Epithelial cell of proximal tubule (primary cell): ENCODE measurements at places on chromosomes 7 and 10.

DNA sequence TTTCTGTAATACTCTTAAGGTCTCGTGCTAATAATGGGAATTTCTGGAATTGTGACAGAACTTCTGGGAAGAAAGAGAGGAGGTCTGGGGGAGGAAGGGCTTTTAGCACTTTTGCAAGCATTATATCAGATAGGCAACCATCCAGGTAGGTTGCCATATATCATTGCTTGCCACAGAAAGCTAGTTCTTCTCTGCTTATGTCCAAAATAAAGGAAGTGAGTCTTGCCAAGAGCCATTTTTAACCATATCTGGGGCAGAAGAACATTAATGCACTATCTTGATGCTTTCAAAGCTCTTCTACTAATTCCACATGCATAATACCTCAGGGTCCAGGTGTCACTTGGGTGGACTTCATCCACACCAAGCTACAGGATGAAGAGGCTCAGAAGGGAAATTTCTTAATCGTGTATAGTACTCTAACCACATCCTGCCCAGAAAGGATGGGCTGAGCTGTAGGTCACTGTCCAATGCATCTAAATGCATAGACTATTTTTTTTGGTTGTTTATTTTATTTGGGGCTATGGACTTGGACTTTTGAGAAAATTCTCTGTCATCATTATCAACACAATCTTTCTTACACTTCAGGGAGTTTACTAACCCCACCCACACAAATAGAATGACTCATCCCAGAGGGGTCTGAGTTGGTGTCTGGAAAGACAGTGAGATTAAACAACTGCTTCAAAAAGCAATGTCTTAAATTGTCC is 68.9 kb upstream of the ADO start:
- DNase-seq = no peak

GRCh38 chr7:142194201-142194600 is 63.7 kb downstream of the PRSS58 start:
- no peak for DNase-seq

GRCh38 chr10:114042895-114043531 is 653 bp upstream of the ADRB1 start:
- DNase-seq = no peak

DNA sequence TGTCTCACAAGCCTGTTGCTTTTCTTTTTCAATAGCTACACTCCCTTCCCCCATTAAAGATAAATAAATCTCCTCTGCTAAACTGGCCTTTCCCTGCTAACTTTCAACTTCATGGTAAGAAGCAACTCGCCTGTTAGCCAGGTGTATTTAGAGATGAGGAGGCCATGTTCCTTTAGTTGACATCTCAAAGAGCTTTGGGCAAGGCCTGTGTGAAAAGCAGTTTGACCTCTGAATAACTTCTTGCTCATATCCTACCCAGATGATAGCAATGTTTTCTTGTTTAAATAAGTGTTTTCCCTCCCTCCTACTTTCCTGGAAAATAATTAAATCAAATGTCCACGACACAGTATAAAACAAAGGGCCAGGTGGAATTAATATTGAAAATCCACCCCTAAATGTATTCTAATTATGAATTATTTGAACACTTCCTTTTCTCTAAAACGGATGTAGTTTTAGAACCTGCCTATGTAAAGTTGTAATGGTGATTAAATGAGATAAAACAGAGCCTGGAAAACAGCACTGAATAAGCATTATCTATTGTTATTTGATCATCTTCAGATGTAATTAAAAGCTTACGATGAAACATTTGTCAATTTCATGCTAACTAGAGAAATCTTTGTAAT is 78.5 kb downstream of the HGF start:
- no peak for DNase-seq

DNA sequence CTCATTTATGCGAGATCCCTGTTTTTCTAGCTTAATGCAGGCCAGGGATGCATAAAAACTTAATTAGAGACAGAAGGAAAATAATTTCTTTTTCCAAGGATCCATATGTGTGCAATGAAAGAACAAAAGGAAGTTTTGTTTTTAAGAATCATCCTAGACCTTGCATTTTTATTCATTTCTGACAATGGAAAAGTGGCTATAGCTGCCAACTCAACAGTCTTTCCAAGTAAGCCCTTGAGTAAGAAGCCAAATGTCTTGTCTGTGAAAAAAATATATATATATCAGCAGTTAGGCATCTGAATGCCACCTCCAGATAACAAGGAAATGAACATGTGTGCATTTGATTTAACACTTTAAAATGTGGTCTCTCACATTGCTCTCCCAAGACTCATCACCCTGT is 1397.6 kb downstream of the GATA3 start:
- no peak for DNase-seq

GRCh38 chr10:60260321-60260720 is 129.4 kb downstream of the ANK3 start:
- DNase-seq = no peak
